ENCODE measurements at places on chromosomes 6 and 20.

DNA sequence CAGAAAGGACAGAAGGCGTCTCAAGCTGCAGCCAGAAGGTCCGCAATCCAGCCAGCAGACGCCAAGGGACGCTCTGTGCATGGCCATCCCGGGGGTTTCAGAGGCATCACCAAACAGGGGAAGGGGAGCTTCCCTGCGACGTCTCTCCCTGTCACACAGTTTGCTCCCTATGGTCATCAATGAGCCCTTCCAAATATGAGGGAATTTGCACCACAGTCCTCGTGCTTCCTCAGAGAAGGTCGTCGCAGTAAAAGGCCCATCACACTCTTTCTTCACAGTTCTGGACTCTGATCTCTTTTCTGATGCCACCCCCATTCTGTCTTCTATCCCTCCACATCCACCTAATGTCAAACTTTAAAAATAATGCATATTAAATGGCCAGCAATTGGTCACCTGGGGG lies 10.2 kb upstream of the FOXC1 start:
- no peak for DNase-seq

- DNase-seq, result no peak
Observed at GRCh38 chr6:15755526-15755925, 92.7 kb upstream of the DTNBP1 start.

DNA sequence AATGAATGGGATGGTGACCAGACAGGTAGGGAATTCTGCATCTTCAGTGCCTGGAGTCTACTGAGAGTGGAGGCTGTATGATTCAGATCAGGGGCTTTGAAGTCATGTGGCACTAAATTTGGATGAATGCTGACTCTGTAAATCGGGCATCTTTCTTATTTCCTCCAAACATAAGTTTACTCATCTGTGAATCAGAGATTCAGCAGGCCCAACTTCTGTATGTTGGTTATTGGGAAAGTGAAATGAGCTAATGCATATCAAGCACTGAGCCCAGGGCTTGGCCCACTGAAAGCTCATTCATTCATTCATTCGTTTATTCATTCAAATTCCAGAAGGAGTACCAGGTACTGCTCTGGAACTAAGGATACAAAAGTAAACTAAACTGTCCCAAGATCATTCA lies 192.3 kb upstream of the RIN2 start:
- DNase-seq, result no peak

DNA sequence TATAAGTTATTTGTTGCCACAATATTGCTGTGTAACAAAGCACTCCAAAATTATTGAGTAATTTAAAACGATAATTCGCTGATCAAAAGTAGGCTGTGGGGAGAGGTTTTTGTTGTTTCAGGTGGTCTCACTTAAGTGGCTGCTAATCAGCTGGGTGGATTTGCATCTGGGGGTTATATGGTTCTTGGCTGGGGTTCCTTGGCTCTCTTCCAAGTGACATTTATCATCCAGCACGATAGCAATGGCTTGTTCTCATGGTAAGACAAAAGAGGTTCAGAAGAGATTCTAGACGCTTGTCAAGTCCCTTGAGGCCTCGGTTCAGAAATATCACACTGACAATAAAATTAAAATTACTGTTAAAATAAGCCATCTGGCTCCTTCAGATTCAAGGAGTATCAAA lies 1648.8 kb downstream of the GRIK2 start:
- DNase-seq, result no peak

DNA sequence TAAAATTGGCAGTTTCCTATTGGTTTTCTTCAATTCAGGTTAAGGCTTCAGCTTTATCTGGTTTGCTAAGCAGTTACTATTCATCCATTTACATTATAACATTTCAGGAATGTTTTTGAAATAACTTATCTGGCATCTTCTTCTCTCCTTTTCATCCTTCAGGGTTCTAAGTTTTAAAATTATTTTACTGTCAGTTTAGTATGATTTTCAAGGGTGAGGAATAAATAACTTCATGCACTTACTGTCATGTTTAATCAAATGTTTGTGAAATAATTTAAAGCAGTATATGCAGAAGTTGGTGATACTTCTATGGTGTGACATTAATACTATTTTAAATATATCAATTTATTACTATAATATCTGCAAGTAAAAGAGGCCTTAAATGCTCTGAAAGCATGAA lies 338.1 kb upstream of the MMS22L start:
- DNase-seq, result no peak

DNA sequence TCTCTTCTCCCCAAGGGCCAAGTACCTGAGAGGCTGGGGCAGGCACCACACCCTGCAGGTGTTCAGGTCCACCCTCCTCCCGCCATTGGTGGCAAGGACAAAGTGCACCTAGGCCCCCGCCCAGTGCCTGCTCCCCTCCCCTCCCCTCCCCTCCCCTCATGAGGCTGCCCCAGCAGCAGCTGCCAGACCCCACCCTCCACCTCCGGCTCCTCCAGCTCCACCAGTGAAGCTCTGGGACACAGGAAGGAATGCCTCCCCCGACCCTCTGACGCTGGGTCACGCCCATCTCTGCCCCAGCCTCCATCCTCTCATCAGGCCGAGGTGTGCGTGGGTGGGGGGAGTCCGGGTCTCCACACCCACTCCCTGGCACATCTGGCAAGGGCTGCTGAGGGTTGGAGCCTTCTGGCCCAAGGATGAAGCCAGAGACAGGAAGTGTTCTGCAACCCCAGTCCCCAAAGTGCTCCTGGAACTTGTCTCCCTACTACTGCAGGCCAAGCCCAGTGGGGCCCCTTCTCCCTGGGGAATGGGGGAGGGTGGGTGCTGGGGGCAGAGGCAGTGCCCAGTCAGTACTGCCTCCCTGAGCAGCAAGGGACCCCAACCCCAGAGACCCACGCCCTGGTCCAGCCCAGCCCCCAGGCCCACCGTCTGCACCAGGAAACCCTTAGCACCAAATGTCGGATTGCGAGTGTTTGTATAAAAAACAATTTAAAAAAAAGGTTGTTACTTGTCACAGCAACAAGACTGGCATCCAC lies 1.6 kb upstream of the UCKL1 start:
- DNase-seq, result peak; percentile 46

DNA sequence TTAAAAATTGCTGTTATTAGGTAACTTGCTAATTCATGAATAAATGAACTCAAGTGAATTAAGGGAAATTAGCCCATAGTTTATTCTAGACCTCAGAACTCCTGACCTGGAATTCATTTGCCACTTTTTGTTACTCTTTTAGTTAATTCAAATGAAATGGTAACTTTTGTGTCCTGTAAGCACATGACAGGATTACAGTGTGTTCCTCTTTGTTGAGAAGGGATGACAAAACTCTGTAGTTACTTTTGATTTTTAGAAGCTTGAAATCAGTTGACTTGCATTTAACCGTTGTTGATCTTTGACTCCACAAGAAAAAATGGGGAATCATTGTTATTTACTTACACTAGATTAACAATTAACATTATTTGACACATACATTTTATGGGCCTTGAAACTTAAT lies 6.2 kb downstream of the SLC9A8 start:
- no peak for DNase-seq

DNA sequence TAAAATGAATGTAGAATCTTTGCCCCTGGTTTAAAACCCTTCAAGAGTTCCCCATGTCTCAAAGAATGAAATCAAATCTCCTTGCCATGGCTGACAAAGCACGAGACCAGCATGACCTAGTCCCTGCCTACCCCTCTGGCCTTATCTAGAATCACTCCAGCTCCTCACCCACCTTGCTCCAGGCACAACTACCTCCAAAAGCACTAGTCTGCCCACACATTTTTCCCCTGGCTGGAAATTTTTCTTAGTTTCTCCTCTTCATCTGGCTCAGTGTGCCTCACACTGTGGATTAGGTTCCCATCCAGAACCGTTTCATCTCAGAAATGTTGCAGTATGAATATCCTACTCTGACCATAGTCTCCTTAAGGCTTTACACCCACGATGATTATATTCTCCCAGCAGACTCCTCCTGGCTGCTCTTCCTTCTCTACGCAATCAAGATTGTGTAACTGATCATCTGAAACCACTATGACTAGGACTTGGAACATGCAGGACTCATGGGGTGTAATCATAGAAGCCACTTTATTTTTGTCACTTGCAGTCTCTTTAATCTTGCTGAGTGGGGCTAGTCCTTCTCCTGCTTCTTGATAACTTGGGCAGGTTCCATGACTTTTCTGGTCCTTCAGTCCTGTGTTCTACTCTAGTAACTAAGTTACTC lies 7.8 kb upstream of the MRS2 start:
- DNase-seq, result no peak

GRCh38 chr6:125749865-125750691 lies 646 bp downstream of the HEY2 start:
- no peak for DNase-seq

GRCh38 chr20:19909725-19910124 lies 107.4 kb upstream of the NAA20 start:
- DNase-seq, result no peak

DNA sequence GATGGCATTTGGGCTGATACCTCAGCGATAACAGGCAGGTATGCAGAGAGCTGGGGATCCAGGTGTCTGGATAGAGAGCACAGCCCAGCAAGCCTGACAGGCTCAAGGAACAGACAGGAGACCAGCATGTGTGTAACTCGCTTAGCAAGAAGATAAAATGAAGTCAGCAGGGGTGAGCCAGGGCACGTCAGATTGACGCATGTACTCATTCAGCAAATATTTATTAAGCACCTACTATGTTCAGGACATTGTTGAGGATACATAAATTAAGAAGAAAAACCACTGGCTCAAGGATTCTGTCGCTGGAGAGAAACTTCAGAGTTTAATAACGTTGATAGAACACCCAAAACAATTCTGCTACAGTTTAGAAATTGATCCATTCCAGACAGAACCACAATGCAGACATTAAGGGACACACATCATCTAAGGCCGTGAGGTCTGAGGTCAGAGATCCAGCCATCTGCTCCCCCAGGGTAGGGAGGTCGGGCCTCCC lies 1.0 kb upstream of the DUSP22 start:
- no peak for DNase-seq

- DNase-seq, result no peak
Observed at GRCh38 chr6:69894578-69895347, 28.4 kb downstream of the COL19A1 start.

GRCh38 chr20:41334443-41335421 lies 5.9 kb upstream of the LPIN3 start:
- no peak for DNase-seq

DNA sequence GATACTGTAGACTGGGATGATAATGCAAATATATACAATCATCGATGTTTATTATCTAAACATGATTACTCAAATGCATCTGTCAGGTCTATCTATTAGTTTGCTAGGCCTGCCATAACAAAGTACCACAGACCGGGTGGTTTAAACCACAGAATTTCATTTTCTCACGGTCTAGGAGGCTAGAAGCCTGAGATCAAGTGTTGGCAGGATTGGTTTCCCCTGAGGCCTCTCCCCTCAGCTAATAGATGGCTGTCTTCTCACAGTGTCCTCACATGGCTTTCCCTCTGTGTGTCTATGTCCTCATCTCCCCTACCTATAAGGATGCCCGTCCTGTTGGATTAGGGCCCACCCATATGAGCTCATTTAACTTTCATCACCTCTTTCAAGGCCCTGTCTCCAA lies 512.6 kb upstream of the SLC35B3 start:
- DNase-seq, result no peak

DNA sequence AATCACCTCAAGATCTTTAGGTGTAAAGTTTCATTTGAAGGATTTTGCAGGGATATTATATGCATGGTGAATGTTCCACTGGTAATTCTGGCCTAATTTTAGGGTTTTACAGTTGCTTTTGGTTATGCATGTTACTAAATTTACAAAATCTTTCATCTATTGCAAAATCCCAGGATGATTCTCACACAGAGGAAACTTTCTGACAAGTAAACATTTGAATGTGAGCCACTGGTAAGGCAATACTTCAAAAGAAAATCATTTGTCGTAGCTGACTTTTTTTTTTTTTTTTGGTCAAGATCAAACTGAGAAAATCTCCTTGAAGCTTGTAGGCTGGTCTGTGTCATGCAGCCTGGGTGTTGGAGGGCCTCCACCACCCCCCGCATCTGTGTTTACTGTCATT lies 141.9 kb upstream of the EXOC2 start:
- no peak for DNase-seq

DNA sequence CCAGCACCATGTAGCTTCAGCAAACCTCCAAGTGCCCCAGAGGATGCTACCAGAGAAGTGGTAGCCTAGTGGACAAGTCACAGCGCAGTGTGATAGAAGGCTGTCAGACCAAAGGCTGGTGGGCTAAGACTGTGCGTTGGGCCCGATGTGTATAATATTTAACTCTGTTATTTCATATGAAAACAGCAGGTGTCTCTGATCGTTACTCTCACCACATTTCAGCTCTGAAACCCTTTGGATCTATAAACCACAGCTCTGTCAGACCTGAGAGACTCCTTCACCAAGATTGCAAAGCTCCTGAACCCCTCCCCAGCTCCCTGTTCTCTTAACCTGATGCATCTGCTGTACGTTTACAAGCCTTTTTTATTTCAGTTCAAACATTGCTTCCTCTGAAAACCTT lies 43.8 kb downstream of the ISM1 start:
- no peak for DNase-seq

- DNase-seq, result no peak
Observed at GRCh38 chr20:54633374-54634355, 158.3 kb downstream of the DOK5 start.

DNA sequence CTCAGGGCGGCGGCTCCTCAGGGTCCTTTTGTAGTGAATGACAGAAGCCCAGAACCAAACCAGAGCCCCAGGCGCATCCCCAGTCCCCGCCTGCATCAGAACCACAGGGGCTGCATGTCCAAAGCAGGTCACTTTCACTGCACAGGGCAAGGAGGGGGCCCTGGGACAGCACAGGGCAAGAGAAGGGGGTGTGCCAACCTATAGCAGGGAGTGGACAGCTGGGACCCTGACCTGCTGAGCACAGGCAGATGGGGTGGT lies 501.4 kb downstream of the PREX1 start:
- no peak for DNase-seq

DNA sequence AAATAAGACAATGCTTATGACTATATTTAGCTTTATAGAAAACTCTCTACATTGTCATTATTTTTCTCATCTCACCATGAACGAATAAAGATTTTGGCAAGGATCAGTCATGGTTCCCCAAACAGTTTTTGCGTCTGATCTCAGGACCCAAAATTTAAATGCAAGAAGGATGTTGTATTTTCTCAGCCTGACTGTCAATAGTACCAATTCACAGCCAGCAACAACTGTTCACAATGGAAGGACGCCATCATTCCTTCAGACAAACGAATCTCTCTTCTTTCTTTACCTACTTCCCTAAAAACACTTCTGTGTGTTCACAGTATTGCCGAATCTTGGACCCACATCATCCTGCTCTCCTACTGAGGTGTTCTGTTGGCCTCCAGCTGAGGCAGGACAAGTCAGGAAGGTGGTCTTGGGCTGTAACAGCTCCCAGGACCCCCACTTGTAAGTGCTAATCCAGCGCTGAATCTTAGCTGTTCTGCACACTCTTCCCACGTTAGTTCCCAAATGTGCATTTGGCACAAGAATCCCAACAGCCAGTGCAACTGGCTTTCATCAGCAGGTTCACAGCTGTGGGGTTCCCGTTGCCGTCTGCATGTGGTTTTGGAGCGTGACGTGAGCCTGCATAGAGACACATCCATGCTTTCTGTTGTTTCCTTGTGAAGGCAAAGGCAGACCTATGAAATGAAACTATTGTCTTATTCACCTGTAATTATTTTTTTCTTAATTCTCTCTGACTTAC lies 600.0 kb downstream of the QKI start:
- no peak for DNase-seq

Data from stimulated activated CD4-positive, alpha-beta T cell treated with anti-CD3 and anti-CD28 coated beads, Interleukin-1b, Interleukin-23, amount 100 ng/mL, for 48 hours (primary cell).